ENCODE measurements at places on chromosomes 12 and 14.

- peak; percentile 98 for DNase-seq
Observed at GRCh38 chr12:124512667-124513296, 54.6 kb downstream of the NCOR2 start.

GRCh38 chr12:25328072-25328712 lies 77.5 kb upstream of the KRAS start:
- DNase-seq, result peak; percentile 66

GRCh38 chr14:51884086-51884927 lies 23.9 kb downstream of the GNG2 start:
- peak; percentile 88 for DNase-seq

DNA sequence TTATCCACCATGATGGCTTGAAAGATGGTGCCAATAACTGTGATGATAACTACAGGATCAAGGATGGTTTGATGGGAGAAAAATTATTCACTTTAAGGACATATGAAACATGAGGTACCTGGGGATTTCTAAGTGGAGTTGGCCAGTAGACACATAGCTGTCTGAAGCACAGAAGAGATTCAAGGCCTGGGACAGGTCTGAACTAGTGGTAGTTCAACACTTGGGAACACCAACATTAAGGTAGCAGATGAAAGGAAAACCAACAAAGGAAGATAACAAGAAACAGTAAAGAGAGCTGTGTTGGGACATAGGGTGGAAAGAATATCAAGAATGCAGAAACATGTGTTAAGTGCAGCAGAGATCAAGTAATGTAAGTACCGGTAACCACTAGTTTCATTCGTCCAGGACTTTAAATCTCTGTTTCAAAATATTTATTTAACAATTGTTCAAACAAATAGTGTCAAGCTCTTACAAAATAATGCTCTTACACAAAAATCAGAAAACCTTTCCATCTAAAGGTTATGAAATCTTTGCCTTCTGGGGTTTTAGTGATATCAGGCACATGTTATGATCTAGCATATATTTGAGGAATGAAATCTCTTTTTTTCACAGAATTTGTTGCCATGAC lies 104.7 kb downstream of the ST8SIA1 start:
- DNase-seq, result peak; percentile 44

DNA sequence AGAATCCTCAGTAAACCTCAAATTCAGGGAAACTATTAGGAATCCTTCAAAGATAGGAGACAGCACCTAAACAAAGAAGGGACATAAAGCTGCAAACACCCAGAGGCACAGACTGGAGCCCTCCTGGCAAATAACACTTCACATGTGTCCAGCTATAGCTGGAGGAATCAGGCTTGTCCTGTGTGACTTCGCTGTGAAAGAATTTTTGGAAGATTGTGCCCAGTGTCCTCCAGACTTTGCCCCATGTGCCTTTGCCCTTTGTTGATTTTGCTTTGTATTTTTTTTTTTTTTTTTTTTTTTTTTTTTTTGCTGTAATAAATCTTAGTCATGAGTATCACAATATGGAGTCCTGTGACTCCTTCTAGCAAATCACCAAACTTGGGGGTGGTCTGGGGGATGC lies 136.8 kb downstream of the KCNH5 start:
- DNase-seq, result no peak

DNA sequence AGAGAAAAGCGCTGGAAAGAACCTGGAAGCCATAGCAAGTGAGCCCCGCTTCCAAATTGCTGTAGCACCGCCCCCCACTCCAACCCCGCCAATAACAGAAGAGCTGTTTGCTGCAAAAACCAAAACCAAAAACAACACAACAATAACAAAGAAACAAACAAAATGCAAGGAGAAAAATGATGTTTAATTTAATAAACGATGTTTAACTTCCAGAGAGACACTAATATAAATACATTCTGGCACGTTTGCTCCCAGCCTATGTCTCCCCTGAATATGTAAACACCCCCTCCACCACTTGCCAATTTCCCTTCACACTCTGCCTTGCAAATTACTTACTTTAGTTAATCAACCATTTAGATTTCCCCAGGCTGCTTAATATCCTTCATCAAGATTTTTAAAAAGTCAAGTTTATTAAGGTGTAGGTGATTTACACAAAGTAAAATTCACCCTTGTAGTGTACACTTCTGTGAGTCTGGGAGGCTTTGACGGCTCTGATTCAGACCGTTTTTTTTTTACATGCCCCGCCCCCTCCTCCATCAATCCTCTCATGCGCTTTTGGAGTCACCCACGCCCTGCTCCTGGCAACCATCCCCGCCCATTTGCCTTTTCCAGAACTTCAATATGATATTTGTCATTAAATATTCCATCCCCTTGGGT lies 482 bp upstream of the IFI27L2 start:
- peak; percentile 34 for DNase-seq

DNA sequence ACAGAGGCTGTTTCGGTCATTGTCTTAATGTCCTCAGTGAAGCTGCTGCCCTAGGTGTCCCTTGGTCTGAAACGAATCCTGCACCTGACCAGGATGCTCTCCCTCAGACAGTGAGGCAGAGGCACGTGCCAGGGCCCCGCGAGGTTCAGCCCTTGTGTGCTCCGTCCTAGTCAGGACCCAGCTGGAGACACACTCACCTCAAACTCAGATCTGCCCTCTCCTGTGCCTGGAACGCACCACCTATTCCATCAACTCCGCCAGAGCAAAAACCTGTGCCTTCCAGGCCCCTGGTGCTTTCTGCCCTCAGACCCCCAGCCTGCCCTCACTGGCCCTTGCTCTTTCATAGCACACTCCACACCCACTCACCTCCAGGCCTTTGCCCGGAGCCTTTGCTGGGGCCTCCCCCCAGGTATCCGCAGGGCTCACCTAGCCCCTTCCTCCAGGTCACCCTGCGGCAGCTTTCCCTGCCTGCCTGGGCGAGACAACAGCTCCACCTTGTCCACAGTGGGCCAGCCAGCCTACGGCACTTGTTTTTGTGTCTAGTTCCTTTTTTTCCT lies 150.6 kb downstream of the BCL11B start:
- no peak for DNase-seq

GRCh38 chr12:44511289-44511688 lies 364.8 kb downstream of the NELL2 start:
- DNase-seq, result no peak

DNA sequence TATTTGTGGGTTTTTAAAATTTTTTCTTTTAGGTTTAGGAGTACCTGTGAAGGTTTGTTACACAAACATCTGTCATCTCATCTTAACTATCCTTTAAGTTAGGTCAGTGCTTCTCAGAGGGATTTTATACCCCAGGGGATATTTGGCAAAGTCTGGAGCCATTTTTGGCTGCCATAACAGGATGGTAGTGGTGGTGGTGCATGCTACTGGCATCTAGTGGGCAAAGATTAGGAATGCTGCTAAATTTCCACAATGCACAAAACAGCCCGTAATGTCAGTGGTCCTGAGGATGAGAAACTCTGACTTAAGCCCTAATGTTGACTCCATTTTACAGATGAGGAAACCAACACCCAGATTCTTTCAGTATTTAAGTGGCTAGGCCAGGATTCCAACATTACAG lies 85.2 kb upstream of the MYF6 start:
- no peak for DNase-seq

- DNase-seq, result no peak
Observed at GRCh38 chr14:65268594-65268993, 143.9 kb upstream of the FUT8 start.

DNA sequence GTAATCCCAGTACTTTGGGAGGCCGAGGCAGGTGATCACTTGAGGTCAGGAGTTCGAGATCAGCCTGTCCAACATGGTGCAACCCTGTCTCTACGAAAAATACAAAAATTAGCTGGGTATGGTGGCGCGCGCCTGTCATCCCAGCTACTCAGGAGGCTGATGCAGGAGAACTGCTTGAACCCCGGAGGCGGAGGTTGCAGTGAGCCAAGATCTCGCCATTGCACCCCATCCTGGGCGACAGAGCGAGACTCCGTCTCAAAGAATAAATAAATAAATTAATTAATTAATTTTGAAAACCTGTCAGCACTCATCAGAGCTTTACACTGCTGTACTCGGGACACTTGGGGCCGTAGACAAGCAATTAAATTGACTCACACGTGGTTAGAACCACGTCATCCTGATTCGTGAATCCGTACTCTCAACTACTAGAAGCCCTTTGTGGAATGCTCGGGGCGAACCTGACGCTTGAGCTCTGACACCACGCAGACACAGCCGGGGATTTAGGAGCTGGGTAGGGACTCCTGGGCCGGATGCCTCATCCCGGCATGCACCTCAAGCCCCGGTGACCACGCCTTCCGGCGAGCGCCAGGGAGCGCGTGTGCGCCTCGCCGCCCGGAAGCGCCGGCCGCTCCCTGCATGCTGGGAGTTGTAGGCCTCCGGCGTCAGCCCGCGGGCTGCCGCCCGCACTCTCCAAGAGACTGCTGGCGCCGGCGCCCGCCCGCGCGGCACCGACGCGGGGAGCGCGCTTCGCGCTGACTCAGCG lies at the start of gene XPOT:
XPOT (plus strand) TSS at position 686 of the 763 bp plus-strand sequence. CDS start 5,644 bp downstream, outside the sequence.
- peak; percentile 98 for DNase-seq

- DNase-seq, result no peak
Observed at GRCh38 chr12:131564845-131565244, 146.0 kb upstream of the SFSWAP start.

GRCh38 chr12:132484891-132485441 lies 5.0 kb upstream of the FBRSL1 start:
- DNase-seq, result no peak

GRCh38 chr14:105931808-105932483 lies 405.6 kb downstream of the TMEM121 start:
- DNase-seq, result no peak

- DNase-seq, result no peak
Observed at GRCh38 chr14:55580470-55581341, 699 bp downstream of the KTN1 start.

DNA sequence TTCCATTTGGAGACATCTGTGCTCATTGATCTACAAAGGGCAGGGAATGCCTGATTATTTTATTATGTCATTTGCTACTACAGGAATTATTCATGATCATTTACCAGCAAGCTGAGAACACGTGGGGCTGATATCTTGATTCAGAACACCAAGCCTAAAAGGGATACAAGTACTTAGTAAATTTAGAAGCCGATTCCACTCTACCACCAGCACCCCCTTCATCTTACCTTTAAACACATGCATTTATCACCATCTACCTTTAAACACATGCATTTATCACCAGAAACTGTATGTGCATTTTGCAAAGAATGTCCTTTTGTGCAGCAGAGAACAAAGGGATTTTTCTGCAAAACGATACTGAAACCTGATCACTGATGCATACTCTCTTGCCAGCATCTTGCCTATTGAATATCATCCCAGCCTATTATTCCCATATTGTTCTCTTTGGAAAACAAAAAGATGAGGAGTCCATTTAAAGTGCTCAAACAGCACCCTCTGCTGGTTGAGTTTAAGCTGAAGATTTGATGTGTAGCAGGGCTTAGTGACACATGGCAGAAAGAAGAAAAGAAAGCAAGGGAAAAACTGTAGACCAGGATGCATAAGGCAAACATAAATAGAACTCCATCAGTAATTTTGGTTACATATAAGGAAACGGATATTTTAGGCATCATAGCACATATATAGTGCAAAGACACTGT lies 132.6 kb upstream of the PLEKHG7 start:
- DNase-seq, result peak; percentile 86

Data from IMR-90 (cell line).